ENCODE measurements at places on chromosomes 5 and 9.

GRCh38 chr9:8816361-8816760, 1016.8 kb upstream of the DMAC1 start:
- no peak for DNase-seq

DNA sequence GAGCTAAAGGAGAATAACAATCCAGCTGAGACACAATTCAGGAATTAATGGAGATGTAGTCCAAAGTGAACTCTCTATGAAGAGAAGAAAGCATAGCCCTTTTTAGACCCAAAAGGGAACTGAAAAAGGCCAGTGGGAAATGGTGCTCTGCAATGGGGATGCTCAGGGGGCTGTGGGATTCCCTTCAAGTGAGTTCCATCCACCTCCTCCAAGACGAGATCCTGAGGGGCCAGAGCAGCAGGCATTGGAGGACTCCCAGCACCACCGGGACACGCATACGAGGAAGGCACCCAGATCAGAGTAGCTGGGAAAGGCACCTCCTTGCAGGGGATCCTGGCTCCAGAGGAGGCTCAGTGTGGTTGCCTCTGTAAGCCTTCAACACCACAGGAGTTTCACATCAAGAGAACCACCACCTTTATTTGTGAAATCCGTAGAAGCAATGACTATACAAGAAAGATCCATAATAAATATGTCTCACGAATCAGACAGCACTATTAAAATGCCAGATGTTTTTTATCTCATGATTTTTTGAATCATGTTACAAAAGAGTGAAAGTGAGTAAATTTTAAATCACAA, 288.2 kb downstream of the MED10 start:
- no peak for DNase-seq

DNA sequence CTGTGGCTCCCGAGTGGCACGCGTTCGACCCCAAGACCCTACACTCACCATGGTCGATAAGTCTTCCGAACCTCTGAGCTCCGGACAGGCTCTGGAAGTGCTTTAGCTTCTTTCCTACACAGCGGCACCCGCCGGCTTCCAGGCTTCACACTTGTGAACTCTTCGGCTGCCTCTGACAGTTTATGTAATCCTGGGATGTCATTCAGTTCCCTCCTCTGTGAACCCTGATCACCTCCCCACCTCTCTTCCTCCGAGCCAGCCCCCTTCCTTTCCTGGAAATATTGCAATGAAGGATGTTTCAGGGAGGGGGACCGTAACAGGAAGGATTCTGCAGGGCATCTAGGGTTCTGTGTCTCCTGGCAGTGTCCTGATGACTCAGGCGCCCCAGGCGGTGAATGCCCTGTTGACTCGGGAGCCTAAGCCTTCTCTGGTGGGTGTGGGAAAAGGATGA, at the start of gene CD14:
TSS of gene CD14 (minus strand) at position 155 of the 451 bp plus-strand sequence. CDS start at position 51, 104 bp downstream.
- DNase-seq, result no peak

DNA sequence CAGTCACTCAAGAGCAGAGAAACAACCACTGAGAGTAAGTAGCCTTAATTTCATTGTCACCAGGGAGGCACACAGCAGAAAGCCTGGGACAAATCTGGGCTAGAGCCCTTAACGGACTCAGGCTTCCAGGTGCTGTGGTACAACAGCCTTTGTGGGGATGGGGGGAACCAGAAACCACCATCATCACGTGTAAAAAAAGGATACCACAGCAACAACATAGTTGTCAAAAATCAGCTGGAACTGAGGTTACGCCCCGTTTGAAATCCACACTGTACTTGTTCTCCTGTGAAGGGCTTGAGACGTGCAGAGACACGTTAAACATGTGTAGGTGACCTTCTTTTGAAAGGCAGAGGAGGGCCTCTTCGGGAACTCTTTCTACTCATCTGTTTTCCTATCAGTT, 16.6 kb upstream of the PLPP1 start:
- no peak for DNase-seq

DNA sequence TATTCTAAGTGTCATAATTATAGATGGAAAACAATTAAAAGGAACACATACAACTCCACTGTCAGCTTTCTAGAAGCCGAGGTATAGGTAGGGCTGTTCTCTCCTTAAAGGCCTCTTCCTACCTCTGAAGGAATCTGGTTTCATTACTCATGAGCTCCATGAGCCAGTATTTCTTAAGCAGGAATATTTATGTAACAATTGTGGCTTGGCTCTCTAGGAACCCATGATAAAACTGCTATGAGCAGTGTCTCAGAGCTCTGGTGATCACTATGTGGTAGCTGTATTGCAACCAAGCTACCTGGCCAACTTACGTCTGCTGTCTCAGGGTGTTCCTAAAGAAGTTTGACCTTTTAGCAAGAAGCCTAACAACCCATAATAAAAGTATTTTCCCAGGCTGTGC, 157.7 kb downstream of the CEP120 start:
- DNase-seq, result no peak

DNA sequence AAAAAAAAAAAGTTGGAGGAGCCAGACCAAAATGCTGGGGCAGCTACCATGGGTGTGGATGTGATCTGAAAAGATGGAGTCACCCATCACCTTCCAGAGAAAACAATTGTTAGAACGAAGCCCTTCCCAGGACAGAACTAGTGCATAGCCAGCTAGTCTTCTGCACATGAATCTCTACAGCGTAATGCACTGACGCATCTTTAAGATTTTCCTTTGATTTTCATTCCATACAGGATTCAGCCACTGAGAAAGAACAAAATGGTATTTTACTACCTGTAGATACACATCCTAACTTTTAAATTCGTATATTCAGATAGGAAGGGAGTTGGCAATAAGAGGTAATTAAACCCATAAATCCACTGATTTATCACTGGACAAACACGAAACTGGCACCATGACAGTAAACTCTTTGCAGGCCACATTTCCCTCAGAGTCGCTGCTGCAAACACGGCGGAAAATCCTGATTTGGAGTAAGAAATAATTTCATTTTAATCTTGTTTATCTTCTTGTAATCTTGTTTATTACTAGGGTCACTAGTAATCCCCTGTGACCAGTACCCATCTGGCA, 206.6 kb downstream of the SPOCK1 start:
- no peak for DNase-seq

GRCh38 chr9:126880947-126881332, 20.5 kb downstream of the ZBTB34 start:
- no peak for DNase-seq

GRCh38 chr5:53481159-53481886, 894 bp downstream of the FST start:
- DNase-seq, result no peak

GRCh38 chr9:108760841-108761240, 94.9 kb downstream of the ACTL7B start:
- no peak for DNase-seq

- DNase-seq, result no peak
Observed at GRCh38 chr9:128727640-128728248, 3.8 kb upstream of the ZDHHC12 start.

DNA sequence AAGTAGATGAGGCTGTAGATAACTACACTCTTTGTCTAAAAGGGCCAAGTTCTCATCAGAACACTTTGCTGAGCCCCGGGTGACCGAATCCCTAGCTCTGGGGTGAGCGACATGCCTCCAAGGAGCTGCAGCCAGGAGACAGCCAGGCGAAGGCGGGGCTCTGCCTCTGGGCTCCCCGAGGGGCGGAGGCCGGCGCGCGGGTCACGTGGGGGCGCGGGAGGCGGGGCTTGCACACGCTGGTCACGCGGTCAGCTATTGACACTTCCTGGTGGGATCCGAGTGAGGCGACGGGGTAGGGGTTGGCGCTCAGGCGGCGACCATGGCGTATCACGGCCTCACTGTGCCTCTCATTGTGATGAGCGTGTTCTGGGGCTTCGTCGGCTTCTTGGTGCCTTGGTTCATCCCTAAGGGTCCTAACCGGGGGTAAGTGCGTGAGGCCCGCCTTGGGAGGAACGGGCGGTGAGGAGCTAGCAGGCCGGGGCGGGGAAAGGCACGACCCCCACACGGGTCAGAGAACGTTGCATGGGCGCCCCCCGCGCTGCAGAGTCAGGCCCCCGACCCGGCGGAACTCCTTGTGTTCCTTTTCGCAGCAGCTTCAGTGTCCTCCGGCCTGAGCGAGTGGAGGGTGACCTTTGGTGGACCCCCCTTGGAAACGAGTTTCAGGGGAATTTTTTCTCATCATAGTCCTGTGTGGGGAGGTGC, at the start of gene ATP6V0E1:
TSS of gene ATP6V0E1 (plus strand) at position 230 of the 702 bp plus-strand sequence. CDS start at position 320, 90 bp downstream.
- peak; percentile 47 for DNase-seq

GRCh38 chr5:150082889-150083288, 3.5 kb downstream of the CSF1R start:
- no peak for DNase-seq

- DNase-seq, result no peak
Observed at GRCh38 chr9:6567140-6567591, 78.4 kb downstream of the GLDC start.

DNA sequence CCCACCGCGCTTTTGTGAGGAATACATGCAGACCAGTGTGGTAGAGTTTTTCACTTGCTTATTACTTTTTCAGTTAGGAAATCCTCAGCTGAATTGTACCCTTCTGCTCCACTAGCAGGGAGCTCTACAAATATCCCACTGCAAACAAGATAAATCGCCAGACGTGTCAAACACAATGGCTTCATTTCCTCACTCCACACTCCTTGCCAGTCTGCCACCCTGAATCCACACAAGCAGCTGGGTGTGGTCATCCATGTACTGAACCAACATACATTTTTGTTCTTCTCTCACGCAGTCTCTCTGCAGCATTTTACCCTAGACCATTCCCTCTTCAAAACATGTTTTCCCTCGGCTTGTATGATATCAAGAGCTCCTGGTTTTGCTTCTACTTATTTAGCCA, 3.7 kb upstream of the ROR2 start:
- no peak for DNase-seq

GRCh38 chr9:7313389-7313788, 486.2 kb downstream of the DMAC1 start:
- no peak for DNase-seq

DNA sequence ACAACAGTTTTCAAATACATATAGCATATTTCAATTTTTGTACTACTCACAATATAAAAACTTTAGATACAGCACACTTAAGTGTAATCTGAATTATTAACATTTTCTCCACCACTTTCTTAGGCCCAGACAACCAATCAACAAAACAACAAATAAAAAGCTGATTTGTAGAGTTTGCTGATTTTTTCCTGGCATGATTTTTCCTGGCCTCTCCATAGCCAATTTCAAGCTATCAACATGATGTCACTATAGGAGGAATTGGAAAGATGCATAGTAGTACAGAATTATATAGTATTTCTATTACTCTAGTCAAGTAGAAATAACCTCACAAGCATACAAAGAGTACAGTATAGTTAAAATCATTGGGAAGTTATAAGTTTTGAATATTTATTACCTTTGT, 35.1 kb upstream of the ADAMTS19 start:
- no peak for DNase-seq

GRCh38 chr5:68194386-68194785, 21.2 kb upstream of the PIK3R1 start:
- DNase-seq, result no peak

GRCh38 chr5:68746643-68747420, 347.0 kb upstream of the SLC30A5 start:
- DNase-seq, result no peak

DNA sequence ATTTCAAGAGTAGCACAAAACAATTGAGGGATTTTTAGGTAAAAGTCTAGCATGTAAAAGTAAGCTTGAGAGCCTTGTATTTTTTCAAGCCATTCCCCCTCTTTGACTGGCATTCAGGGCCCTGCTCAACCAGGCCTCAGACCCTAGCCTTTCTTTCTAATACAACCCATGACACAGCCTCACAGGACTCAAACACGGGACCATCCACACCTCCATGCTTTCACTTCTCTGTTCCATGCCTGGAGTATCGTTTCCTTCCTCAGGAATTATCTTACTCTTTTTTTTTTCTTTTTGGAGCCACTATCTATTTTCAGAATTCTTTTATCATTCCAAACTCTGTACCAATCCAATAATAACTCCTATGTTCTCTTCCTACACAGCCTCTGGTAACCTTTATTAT, 560.2 kb upstream of the CLINT1 start:
- no peak for DNase-seq

DNA sequence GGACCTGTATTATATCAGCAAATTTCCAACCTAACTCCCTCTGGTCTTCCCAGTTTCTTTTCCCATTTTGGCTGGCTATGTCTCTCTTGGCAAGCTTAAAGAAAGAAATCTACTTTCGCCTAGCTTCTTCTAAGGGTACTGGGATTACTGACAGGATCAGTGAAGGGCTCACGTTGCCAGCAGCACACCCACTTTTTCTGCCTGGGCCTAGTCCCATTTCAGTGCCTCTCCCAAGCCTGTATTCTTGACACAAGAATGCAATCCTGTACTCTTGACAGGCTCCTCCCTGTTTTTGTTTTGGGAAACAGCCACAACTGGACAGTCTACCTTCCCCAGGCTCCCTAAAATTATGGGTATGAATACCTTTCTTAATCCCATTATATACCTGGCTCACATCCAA, 170.5 kb downstream of the EPB41L4A start:
- no peak for DNase-seq

GRCh38 chr9:123637606-123637944, 281.6 kb downstream of the CRB2 start:
- DNase-seq, result no peak

DNA sequence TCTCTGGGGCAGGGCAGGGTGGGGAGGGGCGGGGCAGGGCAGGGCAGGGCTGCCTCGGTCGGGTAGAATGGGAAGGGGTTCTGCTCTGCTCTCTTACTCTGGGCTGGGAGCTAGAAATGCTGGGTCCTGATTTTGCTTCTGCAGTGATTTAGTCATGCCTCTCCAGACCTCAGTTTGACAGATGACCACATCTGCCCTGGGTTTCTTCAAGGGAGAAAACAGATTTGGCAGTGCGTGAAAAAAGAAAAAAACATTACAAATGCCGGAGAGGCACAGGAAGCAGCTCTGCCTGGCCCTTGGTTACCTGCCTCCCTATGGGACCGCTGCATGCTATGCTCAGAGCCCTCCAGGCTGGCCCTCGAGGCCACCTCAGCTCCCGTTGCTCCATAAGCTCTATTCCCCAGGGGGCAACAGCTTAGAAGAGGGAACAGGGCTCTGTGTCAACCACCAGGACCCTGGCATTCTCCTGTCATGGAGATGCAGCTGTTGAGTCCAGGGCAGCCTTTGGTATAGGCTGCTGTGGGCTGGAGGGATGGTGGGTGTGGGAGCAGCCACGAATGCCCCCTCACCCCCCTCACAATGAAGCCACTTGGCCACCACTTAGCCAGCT, 53.2 kb upstream of the UBTD2 start:
- no peak for DNase-seq

- no peak for DNase-seq
Observed at GRCh38 chr5:36389245-36389644, 87.5 kb upstream of the RANBP3L start.

- DNase-seq, result no peak
Observed at GRCh38 chr5:1883120-1883924, 597 bp upstream of the IRX4 start.

GRCh38 chr5:143898916-143899591, 87.1 kb downstream of the HMHB1 start:
- no peak for DNase-seq

DNA sequence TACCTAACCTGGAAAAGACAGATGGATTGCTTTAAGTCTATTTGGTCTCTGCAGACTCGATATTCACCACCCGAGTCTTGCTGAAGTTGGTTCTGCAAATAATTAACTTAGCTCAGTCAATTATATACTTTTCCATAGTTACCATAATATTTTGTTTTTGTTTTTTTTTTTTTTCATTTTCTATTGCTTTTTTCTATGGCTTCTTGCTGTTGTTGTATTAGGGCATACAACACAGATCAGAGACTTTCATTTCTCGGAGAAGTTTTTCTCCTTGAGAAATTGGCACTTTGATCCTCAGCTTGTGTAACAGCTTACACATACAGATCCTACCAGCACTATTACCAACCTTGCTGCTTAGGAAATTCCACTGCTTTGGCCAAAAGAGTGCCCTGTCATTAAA, 88.0 kb downstream of the GPR21 start:
- DNase-seq, result no peak

GRCh38 chr9:110742741-110743371, 74.3 kb downstream of the MUSK start:
- DNase-seq, result no peak

All from esophagus squamous epithelium (tissue), 5 donors.